Daoy (cell line): ENCODE measurements at places on chromosomes 5 and 9. TPM values are rescaled to one million over a fixed set of nuclear protein-coding genes. Genes with fewer than 3 reads are reported as not detected.
A peak's percentile ranks its signal among the peaks of the same experiment; 100 is the strongest.

DNA sequence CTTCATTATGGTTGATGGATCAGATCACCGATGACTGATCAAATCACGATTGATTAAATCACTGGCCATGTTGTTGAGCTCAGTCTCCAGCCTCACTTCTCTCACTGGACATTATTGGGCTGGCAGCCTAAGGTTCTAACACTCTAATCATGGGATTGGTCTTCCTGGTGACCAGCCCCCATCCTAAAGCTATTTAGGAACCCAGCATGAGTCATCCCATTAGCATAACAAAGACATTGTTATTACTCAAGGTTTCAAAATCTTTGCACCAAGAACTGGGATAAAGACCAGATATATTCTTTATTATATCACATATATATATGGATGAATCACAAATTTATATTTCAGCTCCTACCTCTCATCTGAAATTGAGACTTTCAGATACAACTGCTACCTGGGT, 272.1 kb upstream of the IL12B start:
- no peak for DNase-seq

DNA sequence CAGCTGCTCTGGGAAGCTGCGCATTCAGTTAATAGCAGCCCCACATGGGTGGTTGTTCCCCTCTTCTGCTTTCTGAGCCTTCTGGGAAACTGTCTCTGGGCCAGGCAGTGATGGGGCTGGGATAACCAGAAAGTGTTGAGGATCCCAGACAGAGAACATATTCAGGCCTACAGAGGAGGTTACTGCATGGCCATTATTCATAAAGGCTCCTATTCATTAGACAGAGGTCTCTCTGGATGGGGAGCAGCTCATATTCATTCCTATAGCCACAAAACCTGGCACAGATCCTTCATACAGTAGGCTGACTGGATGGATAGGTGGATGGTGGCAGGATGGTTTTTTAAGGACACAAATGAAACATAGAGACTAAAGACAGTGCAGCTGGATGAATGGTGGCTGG, 76.3 kb downstream of the HSPA4 start:
- no peak for DNase-seq

GRCh38 chr5:174533751-174534241, 190.6 kb upstream of the MSX2 start:
- peak; percentile 93 for DNase-seq

GRCh38 chr5:148848393-148849031, 22.1 kb downstream of the ADRB2 start:
- DNase-seq: no peak

DNA sequence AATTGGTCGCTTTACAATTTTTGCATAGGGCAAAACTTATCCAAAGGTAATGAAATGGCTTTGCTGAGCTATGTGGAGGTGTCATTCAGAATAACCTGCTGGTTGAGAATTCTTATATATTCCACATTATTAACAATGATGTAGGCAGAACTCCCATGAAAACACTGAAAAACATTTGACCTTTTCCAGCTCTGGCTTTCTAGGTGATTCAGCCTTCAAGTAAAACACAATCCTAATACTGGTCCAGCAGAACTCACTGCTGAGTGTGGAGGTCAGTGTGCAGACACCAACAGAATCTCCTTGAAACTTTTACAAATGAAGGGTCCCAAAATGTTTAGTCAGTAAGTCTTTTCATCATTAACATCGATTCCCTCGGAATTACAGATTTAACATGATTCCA, 162.0 kb upstream of the EFNA5 start:
- DNase-seq: no peak

- DNase-seq: peak; percentile 11
Observed at GRCh38 chr9:2132484-2133082, 117.4 kb downstream of the SMARCA2 start.

GRCh38 chr5:32692036-32692746, 18.9 kb upstream of the NPR3 start:
- DNase-seq: no peak

- DNase-seq: peak; percentile 84
Observed at GRCh38 chr5:176810081-176810597, at the start of gene UNC5A. TSS of gene UNC5A (plus strand) at chr5:176810559. CDS start at chr5:176810751, 192 bp downstream.

- no peak for DNase-seq
Observed at GRCh38 chr5:91160714-91161285, 222.3 kb downstream of the ARRDC3 start.

- peak; percentile 28 for DNase-seq
Observed at GRCh38 chr5:137613554-137614265, 114.6 kb upstream of the SPOCK1 start.

DNA sequence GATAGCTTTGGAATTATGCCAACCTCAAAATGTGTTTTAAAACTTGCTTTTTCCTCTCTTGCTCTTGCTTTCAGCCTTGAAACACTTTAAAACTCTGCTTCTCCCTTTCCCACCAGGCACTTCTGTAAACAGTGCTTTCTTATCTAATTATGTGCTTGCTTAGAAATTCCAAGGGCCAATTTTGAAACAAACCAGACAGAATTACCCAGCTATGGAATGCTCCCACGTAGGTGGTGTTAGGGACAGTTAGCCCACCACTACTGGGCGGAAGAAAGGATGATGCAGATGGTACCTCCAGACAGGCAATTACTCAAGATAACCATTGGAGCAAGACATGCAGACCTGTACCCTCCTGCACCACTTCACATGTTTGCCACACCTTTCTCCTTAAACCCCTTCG, 523.0 kb upstream of the PTPRD start:
- DNase-seq: no peak

DNA sequence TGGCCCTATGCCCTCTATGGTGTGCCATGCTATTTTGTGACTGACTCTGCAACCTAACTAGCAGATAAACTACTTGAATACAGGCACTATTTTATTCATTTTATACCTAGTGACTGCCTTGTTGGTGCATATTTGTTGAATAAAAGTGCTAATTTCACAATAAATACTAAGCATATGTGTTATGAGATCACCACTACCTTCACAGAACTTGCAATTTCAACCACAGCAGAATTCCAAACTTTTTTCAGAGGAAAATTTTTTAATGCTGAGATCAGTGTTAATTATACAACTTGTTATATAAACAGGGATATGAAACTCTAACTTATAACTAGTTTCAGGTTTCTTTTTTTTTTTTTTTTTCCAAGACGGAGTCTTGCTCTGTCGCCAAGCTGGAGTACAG, 94.8 kb downstream of the NR3C1 start:
- no peak for DNase-seq

- no peak for DNase-seq
Observed at GRCh38 chr9:18985996-18986395, 47.0 kb downstream of the SAXO1 start.

DNA sequence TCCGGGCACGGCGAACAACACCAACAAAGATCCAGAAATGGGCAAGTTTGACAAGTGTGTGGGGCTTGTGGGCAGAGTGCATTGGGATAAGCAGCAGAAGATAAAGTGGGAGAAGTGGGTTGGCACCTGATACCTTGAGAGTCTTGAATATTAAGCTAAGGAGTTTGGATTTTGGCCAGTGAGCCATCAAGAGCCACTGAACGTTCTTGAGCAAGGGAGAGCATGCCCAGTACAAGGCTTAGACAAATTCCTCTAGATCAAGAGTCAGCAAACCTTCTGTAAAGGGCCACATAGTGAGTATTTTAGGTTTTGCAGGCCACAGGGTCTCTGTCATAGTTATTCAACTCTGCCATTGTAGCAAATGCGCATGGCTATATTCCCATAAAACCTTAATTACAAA, 26.6 kb upstream of the TRMT10B start:
- DNase-seq: no peak

GRCh38 chr5:132354381-132355139, 14.9 kb upstream of the SLC22A5 start:
- no peak for DNase-seq

DNA sequence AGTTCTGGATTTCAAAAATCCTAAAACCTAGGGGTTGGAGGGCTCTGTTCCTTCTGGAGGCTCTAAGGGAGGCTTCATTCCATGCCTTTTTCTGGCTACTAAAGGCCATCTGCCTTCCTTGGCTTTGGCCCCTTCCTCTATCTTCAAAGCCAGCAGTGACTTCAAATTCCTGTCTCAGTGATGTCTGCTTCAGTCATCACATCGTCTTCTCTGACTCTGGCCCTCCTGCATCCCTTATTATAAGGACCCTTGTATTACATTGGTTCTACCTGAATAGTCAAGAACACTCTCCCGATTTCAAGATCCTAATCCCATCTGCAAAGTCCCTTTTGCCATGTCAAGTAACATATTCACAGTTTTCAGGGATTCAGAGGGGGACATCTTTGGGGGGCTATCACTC, 60.3 kb downstream of the GNA14 start:
- no peak for DNase-seq

DNA sequence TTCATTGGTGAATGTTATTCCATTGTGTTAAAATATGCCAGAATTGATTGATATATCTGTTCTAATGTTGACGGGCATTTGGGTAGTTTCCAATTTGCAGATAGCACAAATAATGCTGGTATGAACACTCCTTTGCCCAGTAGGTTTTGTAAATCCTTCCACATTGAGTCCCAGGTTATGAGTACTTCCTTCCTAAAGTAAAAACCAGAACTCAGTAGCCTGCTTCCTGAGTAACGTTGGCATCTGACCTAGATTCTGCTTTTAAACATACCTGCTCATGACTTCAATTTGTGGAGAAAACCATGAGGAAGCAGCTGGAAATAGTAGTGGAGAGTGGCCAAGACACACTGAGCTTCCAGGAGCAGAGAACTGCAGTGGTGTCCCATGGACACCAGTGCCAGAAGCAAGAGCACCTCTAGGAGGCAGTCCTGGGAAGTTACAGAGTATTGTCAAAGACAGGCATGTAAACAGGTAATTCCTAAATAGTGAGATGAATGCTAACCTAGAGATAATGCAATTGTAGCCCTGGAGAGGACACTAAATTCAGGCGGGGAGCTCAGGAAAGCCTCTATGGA, 24.3 kb upstream of the RASGRF2 start:
- no peak for DNase-seq

- DNase-seq: peak; percentile 28
Observed at GRCh38 chr9:128150594-128151308, 1.5 kb downstream of the LCN2 start.

- no peak for DNase-seq
Observed at GRCh38 chr5:113188436-113188835, 211.8 kb downstream of the DCP2 start.

- DNase-seq: no peak
Observed at GRCh38 chr5:9268226-9268625, 277.6 kb downstream of the SEMA5A start.

GRCh38 chr5:72170101-72170500, 62.8 kb downstream of the MAP1B start:
- DNase-seq: no peak

DNA sequence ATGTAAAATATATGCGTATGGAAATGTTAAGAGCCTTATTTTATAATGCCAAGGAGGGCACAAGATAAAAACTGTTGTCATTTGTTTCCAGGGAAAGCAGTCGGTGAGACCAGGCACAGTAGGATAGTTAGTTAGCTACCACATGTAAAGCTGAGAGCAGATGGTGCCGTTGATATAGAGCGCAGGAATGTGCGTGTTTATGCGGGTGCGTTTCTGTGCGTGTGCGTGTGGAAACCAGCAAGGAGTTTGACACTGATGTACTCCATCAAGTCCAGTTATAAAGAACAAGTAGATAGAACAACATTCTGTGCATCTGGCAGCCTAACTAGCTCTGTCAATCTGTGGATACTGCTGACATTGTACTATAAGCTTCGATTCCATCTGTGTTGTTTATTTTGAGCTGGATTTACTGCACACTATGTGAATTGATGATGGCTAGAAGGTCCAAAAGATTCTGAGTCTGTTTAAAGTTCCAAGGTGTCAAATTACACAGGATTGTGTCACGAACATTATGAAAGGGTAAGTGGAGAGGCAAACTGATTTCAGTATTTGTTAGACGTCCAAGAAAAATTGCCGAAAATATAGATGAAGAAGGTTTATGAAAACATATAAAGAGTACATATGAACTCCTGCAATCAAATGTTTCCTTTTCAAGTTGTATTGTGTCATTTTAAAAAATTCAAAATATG, 494.9 kb upstream of the MEF2C start:
- DNase-seq: no peak

- no peak for DNase-seq
Observed at GRCh38 chr5:41876678-41877077, 6.5 kb upstream of the OXCT1 start.

DNA sequence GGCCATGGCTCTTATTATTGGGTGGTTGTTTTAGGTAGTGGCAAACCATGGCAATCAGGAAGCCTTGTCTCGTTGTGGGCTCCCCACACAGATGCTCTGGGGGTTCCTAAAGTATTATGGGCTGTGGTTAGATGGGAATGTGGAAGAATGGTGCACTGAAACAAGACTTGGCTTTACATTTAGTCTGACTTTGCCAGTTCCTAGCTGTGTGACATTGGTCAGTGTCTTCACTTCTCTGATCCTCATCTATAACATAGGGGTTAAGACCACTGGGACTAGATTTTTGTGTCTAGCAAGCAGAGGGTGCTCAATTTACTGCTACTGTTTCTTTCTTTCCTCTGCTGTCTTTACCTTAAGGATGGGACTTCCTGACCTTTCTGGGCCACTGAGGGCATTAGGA, 149.5 kb downstream of the HSPA4 start:
- no peak for DNase-seq

DNA sequence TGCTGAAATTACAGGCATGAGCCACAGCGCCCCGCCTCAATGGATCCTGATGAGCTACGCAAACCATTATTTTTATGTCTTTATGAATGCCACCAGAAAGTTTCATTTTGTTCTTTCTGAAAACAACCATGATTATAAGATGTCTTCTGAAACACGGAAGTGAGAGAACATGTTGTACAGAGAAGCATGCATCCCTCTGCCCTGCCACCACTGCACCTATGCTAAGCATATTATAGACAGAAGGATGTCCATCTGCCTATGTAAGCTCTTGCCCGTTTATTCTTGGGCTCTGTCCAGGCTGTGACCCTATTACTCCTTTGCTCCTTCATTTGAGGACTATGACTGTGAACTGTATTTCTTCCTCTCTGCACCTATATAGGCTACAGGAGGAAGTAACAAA, 74.3 kb downstream of the GRAMD2B start:
- no peak for DNase-seq

GRCh38 chr5:36724467-36725332, 118.3 kb downstream of the SLC1A3 start:
- peak; percentile 22 for DNase-seq

The CAMK4 gene
- 20.1 and 28.1 TPM in 2 replicates for total RNA-seq

The QRFP gene
- not detected in 2 replicates for total RNA-seq

The IL7R gene
- 42.5 and 45.6 TPM in 2 replicates for total RNA-seq

The NIPAL4 gene
- total RNA-seq: 0.51 and 1.5 TPM in 2 replicates

The GPSM1 gene
- total RNA-seq: 15.8 and 23.4 TPM in 2 replicates

The ALDH1A1 gene
- total RNA-seq: not detected in 2 replicates

The CD72 gene
- 1.7 TPM in 1 of 2 replicates, not detected in the other for total RNA-seq

The PTPDC1 gene
- total RNA-seq: 8.6 and 10.6 TPM in 2 replicates

The ZNF879 gene
- total RNA-seq: 0.92 and 2.0 TPM in 2 replicates

The BTNL8 gene
- total RNA-seq: not detected in 2 replicates

The COL23A1 gene
- total RNA-seq: 21.7 and 27.1 TPM in 2 replicates

The AGXT2 gene
- not detected in 2 replicates for total RNA-seq

The SPATA6L gene
- 1.0 and 3.1 TPM in 2 replicates for total RNA-seq

The HAND1 gene
- total RNA-seq: 0.69 TPM in 1 of 2 replicates, not detected in the other

The SH3RF2 gene
- total RNA-seq: 11.6 and 11.9 TPM in 2 replicates

The SPATA31A3 gene
- total RNA-seq: not detected in 2 replicates

The SAXO1 gene
- not detected in 2 replicates for total RNA-seq
